ENCODE measurements at places on chromosomes 5 and 9.

DNA sequence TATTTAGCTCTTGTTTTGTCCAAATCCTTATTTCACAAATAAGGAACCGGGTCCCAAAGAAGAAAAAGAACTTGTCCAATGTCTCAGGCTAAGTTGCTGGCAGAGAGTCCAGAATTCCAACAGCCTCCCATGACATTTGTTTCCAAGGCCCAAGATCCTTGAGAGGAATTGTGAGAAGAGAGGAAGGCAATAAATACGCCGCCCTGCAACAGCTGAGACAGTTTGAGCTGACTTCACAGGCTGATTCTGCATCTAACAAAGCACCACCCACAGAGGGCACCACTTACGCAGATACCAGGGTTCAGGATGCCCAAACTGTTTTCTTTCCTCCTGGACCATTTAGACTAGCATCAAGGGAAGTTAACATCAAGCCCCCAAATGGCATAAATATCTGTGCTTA is 211.3 kb downstream of the FAM114A2 start:
- no peak for DNase-seq

DNA sequence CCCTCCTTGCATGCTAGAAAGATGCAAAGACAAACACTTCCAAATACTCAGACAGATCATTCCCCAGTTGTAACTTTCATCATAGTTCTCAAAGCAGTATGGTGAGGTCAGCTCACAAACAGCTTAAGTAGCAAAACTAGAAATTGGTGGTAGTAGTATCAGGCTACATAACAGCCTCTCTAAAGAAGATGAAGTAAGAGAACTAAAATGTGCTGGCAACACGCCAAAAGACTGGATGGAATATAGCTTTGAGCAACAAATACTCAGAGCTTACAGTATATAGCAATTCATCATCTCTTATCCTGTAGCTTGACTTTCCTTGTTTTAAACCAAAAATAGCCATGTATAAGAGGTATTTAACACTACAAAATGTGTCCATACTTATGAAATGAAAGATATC is 7.5 kb downstream of the PFDN1 start:
- peak; percentile 51 for DNase-seq

- peak; percentile 21 for DNase-seq
Measured at GRCh38 chr5:88269222-88269771, 652 bp upstream of the TMEM161B start.

GRCh38 chr9:83334320-83334719 is 203.9 kb downstream of the FRMD3 start:
- peak; percentile 66 for DNase-seq

DNA sequence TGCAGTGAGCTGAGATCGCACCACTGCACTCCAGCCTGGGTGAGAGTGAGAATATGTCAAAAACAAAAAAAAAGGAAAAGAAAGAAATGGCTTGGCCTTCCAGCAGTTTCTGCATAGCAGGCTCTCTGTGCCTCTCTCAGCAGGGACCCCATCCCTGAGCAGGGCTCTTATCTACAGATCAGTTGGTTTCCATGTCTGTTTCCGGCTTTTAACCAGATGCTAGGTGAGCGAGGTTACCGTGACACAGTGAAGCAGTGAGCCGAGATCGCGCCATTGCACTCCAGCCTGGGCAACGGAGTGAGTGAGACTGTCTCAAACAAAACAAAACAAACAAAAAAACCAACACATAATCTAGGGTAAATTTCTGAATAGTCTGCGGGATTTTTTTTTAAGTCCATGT is 51.4 kb downstream of the COL5A1 start:
- no peak for DNase-seq

DNA sequence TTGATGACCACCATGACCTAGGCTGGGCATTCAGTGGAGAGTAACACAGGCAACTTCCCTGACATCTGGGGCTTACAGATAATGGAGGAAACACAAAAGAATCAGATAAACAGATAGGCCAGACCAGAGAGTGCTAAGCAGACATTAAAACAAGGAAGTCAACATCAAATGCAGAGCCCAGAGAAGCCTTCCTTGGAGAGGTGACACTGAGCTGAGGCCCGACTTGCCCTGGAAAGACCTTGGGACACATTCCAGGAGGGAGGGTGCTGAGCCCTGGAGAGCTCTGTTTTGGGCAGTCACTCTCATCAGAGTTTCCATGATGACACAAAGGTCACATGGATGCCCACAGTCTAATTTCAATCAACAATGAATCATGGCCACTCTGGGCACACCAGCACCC is 31.9 kb upstream of the C5orf58 start:
- no peak for DNase-seq

- no peak for DNase-seq
Measured at GRCh38 chr9:71826279-71826678, 58.0 kb upstream of the CEMIP2 start.

DNA sequence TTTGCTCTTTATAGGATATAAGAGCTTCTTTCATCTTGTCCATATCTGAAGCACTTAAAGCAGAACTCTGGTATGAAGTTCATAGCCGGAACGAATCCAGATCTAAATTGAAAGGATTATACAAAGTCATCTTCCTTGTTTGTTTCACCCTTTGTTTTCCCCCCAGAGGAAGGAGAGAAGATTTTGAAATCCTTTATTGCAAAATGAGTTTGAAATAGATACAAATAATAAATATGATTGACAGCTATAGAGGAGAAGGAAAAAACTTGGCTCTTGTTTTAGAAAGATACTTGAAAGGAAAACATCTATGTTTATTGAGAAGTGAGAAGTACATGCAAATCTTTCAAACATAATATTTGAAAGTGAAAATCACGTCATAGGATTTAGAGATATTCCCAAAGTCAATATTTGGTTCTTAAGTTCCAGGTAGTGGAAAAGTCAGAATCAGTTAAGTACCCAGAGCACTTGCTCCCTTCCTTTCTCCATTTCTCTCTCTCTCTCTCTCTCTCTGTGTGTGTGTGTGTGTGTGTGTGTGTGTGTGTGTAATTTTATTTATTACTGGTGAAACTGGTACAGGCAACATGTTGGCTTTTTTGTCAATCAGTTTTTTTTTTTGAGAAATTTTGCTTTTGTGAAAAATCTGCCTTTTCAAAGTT is 27.2 kb downstream of the PAM start:
- no peak for DNase-seq

GRCh38 chr5:36202521-36202961 is 39.2 kb downstream of the NADK2 start:
- no peak for DNase-seq

- no peak for DNase-seq
Measured at GRCh38 chr9:37429441-37430285, 7.2 kb downstream of the GRHPR start.

DNA sequence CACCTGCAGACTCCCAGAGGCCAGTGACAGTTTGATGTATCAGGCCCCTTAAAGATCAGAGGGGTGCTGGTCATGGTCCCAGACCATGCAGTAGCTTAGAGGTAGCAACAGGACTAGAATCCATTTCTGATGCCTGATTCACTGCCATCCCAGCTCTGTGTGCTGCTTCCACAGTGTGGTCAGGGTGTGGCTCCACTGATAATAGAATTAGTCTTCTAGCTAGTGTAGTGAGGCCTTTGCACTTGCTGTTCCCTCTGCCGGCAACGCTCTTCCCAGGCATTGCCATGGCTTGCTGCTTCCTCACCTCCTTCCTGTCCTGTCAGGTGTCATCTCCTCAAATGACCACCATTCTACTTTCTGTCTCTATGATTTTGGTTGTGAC is 15.8 kb downstream of the PPARGC1B start:
- no peak for DNase-seq

DNA sequence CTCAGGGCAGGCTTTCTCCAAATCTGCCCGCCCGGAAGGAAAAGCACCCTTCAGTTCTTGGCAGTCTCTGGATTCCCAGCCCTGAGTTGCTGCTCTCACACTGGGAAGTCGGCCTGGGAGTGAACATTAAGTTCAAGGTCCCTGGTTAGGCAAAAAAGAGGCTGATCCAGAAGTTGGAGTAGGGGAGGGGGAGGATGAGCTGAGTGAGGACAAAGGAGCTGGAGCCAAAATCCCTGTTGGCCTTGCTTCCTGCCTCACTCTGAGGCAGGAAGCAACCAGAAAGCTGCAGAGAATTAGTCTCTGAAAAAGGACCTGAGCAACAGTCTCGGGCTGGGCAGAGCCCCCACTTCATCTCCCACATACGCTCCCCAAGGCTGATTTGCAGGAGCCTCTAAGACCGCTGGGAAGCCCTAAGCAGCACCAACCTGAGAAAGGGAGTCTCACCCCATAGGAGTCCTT is 15.0 kb upstream of the RPS14 start:
- DNase-seq, result no peak

DNA sequence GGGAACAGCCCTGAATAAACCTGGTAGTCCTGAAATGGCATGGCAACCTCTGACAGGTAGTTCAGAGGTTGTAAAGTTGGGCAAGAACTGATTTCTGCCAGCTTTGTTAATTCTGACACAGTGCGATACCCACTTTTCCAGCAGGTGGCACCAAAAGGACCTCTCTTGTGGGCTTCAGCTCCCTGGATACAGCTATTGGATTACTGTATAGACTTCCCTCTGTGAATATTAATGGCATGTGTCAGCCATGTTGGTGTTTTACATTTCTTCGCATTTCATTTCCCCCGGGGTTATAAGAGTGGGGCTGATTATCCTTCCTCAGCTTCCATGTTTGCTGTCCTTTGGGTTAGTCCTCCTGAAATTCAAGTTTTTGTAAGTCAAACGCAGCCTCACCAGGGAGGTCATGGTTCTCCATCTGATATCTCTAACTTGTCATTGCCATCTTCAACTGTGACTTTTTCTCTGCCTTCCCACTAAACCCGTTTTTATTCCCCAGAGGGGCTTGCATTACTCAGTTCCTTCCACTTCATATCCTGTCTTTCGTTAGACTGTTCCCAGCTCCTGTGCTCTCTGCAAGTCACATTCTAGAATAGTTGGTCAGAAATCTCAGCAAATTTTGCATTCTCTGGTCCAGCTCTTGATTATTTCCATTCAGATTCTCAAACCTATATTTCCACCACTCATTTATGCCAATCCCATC is 135.6 kb downstream of the LIFR start:
- no peak for DNase-seq

GRCh38 chr5:14357441-14357840 is 214.3 kb downstream of the TRIO start:
- DNase-seq, result no peak

DNA sequence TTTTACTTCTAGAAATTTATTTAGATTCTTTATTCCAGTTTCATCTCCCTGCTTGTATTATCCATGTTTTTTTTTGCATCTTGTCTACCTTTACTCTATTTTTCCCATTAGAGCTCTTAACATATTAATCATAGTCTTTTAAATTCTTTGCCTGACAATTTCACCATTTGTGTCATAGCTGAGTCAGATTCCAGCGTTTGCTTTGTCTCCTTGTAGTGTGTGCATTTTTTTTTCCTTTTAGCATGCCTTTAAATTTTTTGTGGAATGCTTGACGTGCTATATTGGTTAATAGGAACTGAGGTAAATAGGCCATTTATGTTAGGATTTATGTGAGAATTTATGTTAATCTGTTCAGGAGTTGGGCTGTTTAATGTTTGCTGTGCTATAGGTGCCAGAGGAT is 41.8 kb upstream of the NFIL3 start:
- DNase-seq, result no peak

GRCh38 chr9:99358668-99359067 is 136.6 kb downstream of the SEC61B start:
- DNase-seq, result no peak

Data from hematopoietic multipotent progenitor cell treated with erythropoietin and hydrocortisone succinate and interleukin-3 and kit ligand, for 17 days (in vitro differentiated cells).